ENCODE measurements at places on chromosomes 7 and 10. TPM values are rescaled to one million over a fixed set of nuclear protein-coding genes. Genes with fewer than 3 reads are reported as not detected.

Gene CPA2
- not detected for polyA plus RNA-seq

Gene CUZD1
- polyA plus RNA-seq: 0.36 TPM

Gene GRM3
- 0.10 TPM for polyA plus RNA-seq

Gene VIM
- polyA plus RNA-seq: 6,135 TPM

Gene FOXI2
- polyA plus RNA-seq: 0.01 TPM

Gene SPDYE2B
- polyA plus RNA-seq: not detected

Gene CCT6A
- 112 TPM for polyA plus RNA-seq

Gene LBX1
- polyA plus RNA-seq: not detected

Gene COL1A2
- 457 TPM for polyA plus RNA-seq

Gene SPDYE6
- polyA plus RNA-seq: not detected

Gene AFAP1L2
- polyA plus RNA-seq: 18.7 TPM
